A549 treated with ZK216348 at 1 μM for 4 hours (cell line): ENCODE measurements at places on chromosomes 13 and 19. TPM values are rescaled to one million over a fixed set of nuclear protein-coding genes. Genes with fewer than 3 reads are reported as not detected.

Gene RPL13A
- 3,231 to 4,145 TPM (median 3,896 TPM) in 5 replicates for total RNA-seq

Gene PTGIR
- total RNA-seq: 0.19 TPM in 1 of 5 replicates, not detected in the others

Gene TNFSF9
- total RNA-seq: 3.2 to 6.5 TPM (median 6.1 TPM) in 5 replicates

Gene ELSPBP1
- total RNA-seq: not detected in 5 replicates

Gene AMER2
- not detected in 5 replicates for total RNA-seq

Gene ISYNA1
- 28.6 to 46.9 TPM (median 39.3 TPM) in 5 replicates for total RNA-seq

Gene CACNG7
- 4.6 to 10.0 TPM (median 9.4 TPM) in 5 replicates for total RNA-seq

Gene KIR3DL1
- not detected in 5 replicates for total RNA-seq

Gene PTGER1
- 0.16 TPM in 1 of 5 replicates, not detected in the others for total RNA-seq

Gene ZNF433
- total RNA-seq: not detected in 5 replicates
